ENCODE measurements at places on chromosomes 2 and 18.

- no peak for DNase-seq
Observed at GRCh38 chr2:241289053-241289452, 26.4 kb downstream of the HDLBP start.

DNA sequence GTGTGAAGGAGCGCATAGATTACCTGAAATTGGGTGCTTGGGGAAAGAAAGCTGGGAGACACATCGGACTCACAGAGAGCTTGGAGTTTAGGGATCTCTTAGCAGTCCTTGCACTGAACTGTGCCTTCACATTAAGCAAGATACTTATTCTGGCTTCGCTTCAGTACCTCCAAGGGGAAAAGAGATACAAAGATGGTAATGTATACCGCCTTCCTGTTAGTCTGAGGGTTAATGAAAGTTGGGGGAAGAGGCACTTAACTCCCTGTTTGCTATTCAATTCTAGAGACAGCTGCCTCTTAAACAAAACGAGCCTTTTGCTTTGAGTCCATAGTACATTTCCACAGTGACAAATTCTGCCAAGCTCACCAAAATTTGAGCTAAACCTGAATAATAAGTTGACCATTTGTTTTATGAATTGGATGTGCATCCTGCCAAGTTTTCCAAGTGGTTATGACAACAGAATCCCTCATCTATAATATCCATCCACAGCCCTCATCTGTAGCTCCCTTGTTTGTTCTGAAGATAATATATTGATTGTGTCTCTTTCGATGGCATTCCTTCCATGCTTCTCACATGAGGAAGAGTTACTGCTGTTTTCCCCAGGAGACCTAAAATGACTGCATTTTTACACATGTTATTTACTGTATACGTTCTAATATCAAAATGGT is 287.1 kb upstream of the ATP5MC3 start:
- DNase-seq: no peak

DNA sequence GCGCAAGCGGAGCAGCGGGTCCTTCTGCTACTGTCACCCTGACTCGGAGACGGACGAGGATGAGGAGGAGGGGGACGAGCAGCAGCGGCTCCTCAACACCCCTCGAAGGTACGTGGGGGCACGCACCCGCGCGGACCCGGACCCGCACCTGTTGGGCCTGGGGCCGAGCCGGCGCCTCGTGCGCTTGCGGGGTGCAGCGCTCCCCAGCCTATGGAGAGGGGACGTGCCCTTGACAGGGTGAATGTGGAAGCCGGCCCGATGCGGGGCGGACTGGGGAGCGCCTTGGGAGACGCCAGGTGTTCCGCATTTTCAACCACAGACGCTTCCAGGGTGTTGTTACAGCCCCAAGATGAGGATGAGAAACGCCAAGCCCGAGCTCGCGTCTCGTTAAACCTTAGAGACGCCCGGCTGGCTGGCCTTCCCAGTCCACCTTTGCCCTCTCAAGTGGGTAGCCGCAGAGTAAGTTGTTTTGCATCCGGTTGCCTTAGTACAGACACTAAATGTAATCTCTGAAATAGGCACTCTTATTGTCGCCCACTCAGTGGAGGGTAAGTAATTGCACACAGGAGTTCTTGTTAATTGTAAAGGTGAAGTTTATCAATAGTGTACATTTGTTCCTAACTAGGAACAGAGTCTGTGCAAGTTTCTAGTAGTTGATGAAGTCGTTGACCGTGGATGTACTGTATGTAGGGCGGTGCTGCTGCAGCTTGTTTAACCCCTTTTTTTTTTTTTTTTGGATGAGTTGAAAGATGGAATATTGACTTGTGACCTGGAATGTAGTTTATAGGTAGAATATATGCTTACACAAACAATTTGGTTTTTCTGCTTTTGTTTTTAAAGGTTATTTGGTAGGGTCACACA is 815 bp downstream of the GMCL1 start:
- peak; percentile 22 for DNase-seq

DNA sequence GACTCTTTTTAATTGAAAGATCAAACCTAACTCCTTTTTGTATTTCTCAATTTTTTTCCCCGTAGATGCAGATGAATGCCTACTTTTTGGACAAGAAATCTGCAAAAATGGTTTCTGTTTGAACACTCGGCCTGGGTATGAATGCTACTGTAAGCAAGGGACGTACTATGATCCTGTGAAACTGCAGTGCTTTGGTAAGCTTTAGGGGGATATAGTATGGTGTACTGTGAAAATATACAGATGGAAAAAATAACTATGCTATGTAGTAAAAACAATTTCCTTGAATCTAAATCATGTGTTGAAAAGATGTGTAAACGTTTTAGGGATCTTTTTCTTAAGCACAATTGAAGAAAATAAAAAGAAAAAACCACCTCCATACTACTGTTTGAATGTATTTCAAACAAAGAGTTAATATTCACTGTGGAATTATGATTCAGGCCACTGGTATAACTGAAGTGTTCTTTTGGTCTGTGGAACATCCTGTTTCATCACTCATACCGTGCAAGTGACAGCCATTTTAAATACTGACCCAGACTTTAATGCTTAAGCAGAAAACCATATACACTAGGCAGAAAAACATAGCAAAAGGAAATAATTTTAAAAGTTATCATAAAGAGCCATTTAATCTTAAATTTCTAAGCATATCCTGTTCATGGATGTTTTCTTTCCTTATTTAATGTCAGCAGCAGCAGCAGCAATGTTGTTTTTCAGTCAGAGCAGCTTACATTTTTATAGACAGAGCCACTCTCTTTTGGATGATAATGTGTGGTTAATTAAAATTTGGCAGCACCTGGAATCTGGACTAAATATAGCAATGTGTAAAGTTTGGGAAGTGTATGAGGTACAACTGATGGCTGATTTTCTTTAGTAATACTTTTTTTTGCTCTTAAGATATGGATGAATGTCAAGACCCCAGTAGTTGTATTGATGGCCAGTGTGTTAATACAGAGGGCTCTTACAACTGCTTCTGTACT is 112.8 kb upstream of the RASGRP3 start:
- no peak for DNase-seq

- DNase-seq: no peak
Observed at GRCh38 chr2:29723255-29724001, 198.0 kb downstream of the ALK start.

DNA sequence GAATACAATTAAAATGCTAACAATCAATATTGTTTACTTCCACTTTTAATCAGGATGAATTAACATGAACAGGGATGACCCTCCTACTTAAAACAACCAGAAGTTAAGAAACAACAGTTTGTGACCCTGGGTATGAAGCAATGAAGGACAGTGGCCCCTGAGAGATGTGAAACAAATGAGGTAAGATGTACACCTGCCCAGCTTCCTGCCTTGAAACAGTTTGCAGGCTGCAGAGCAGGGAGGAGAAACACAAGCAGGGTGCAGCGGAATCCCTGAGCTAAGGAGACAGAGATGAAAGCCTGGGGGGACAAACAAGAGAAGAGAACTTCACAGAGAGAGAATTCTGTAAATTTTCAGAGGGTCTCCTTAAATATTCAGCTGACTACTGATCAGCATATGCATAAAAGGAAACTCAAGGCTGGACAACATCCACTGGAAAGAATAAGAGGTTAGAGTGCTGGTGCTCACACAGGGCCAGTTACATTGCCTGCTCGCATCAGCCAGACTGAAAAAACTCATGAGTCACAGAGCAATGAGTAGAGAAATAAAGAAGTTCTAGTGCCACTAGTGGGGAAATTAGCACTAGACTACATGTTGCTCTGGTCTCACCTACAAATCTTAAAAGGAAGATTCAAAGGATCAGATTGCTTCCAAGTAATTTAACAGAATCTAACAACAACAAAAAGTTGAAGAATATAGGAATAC is 106.4 kb downstream of the PID1 start:
- no peak for DNase-seq

DNA sequence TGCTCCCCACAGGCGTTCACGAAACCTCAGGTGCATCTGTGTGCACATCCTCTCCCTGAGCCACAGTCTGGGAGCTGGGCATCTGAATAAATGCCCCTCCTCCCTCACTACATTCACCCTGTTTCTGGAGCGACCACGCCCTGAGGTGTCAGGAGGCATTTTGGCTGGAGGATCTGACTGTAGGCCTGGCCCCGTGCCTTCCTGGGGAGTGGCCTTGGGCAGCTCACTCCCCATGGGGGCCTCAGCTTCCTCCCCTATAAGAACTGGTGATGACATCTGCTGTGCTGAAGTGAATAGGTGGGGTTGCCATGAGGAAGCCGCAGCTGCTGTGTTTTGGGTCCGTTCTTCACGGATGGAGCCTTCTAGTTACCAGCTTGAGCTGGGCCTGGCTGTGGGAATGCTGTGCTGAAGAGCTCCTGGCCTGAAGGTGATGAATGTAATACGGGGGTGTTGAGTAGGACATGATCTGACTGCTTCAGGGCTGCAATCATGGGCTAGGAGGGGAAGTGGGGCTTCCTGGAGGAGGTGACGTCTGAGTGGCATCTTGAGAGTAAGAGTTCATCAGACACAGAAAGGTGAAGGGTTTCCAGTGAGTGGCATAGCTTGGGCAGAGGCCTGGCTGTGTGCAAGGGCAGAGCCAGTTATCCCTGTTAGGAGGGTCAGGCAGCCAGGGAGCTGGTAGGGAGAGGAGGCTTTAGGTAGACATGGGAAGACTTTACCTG is 58.2 kb downstream of the GLI2 start:
- DNase-seq: no peak

DNA sequence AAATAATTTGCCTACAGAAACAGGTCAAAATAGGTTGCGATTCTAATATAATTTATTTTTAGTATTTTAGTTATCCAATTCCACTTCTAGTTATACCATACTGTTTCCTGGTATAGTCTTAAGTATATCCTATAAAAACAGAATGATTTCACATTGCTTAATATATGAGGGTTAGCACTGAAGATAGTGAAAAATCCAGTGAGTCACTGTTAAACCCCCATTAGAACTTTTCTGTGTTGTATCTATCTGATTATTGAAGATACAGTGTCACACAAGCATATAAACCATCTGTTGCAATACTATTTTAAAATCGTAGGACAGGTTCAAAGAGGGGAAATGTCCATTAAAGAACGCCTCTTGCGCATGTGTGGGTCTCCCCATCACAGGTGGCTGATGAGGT is 110.0 kb downstream of the FEZ2 start:
- no peak for DNase-seq

- no peak for DNase-seq
Observed at GRCh38 chr2:146489386-146489785, 1355.4 kb upstream of the ACVR2A start.
